ENCODE measurements at places on chromosomes 11 and 22. TPM values are rescaled to one million over a fixed set of nuclear protein-coding genes. Genes with fewer than 3 reads are reported as not detected.

DNA sequence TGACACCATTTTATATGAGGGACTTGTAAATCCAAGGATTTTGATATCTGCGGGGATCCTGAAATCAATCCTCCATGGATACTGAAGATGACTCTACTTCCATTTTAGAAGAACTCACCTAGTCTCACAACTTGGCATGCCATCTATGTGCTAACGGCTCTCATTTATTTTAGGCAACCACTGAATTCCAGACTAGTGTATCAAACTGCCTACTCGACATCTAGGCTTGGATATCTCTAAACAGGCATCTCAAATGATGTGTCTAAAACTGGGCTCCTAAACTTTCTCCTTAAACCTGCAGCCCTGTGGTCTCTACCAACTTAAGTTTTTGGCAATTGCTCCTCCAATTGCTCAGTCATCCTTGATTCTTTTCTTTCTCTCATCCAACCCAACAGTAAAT, 31.2 kb upstream of the CLNS1A start:
- H3K4me1 ChIP-seq, result no peaks in the 10 kb centered on the region
- peaks cover 26% of the 10 kb centered on the region for H3K36me3 ChIP-seq
- no peak for DNase-seq
- no peak overlapping the region for H3K4me3 ChIP-seq
- H3K27ac ChIP-seq, result no peak overlapping the region

DNA sequence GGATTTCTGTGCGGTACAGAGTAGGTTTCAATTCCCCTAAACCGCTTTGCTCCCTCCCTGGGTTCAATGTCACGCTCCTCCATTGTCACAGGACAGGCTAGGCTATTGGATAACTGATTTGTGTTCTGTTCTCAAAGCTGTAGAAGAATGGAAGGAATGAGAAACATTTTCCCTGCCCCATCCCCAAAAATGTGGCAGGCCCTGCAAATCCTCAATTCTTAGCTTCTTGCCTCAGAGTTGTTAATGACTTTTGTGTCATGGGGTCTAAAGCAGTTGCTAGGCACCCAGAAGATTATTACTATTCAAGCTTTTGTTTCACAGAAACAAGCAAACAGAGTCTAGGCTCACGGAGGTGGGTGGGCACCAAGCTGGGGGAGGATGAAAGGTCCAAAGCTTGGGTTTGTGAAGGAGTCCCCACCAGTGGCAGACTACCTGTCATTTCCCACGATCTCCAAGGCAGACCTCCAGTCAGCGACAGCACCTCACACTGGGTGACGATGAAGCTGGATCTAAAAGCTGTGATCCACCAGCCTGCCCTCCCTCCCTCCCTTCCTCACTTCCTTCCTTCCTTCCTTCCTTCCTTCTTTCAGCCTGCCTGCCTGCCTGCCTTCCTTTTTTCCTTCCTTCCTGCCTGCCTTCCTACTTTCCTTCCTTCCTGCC, 1080.2 kb downstream of the OPCML start:
- no peaks in the 10 kb centered on the region for H3K36me3 ChIP-seq
- no peak for DNase-seq
- H3K27ac ChIP-seq, result no peak overlapping the region
- H3K4me1 ChIP-seq, result no peaks in the 10 kb centered on the region
- no peak overlapping the region for H3K4me3 ChIP-seq
- no peaks in the 10 kb centered on the region for H3K27me3 ChIP-seq

DNA sequence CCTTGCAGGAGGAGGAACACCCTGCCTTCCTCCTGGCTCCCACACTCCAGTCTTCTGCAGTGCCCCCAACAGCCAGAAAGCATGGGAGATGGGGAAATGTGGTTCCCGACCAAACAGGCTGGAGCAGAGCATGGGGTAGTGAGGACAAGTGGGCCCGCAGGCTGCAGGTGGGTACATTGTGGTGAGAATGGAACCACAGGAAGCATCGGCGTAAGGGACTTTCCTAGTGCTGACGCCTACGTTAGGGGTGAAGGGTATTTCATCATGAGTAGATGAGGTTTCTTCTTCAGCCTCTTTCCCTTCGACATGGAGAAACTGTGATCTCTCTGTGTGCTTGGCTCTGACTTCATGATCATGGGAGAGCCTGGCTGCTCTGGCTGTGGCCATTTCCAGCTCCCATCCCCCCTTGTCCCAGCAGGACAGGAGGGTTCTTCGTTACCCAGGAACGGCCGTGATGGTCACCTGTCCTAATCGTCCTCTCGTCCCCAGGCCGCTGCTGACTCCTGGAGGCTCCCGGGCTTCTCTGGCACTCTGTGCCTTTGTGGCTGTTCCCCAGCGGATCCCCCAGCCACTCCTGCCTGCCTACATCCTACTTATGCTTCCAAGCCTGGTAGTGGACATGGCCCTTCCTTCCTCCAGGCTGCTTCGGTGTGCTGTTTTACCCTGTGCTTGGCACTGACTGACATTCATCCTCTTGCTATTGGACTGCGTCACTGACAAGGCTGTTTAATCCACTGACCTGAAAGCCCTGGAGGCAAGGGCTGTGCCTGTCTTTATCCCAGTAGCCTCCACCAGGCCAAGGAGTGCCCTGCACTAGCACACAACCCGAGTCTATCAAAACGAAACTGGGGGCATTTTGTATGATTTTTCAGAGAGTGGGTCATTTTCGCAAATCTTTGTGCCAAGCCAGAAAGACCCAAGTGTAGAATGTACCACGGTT, 65.2 kb upstream of the CECR2 start:
- H3K27me3 ChIP-seq, result no peaks in the 10 kb centered on the region
- no peak overlapping the region for H3K4me3 ChIP-seq
- peaks cover 5% of the 10 kb centered on the region for H3K4me1 ChIP-seq
- H3K27ac ChIP-seq, result no peak overlapping the region
- H3K36me3 ChIP-seq, result no peaks in the 10 kb centered on the region
- no peak for DNase-seq

GRCh38 chr22:46660604-46661201, 40.5 kb downstream of the GRAMD4 start:
- no peak for DNase-seq
- no peak overlapping the region for H3K4me3 ChIP-seq
- no peaks in the 10 kb centered on the region for H3K27me3 ChIP-seq
- peak overlapping the region; percentile 46 for H3K27ac ChIP-seq
- H3K36me3 ChIP-seq, result peaks cover 24% of the 10 kb centered on the region
- peaks cover 39% of the 10 kb centered on the region for H3K4me1 ChIP-seq

GRCh38 chr11:134425816-134426536, 13.9 kb upstream of the B3GAT1 start:
- no peaks in the 10 kb centered on the region for H3K4me1 ChIP-seq
- DNase-seq, result no peak
- H3K27me3 ChIP-seq, result no peaks in the 10 kb centered on the region

The LMO2 gene
- 5.9 TPM for total RNA-seq

DNA sequence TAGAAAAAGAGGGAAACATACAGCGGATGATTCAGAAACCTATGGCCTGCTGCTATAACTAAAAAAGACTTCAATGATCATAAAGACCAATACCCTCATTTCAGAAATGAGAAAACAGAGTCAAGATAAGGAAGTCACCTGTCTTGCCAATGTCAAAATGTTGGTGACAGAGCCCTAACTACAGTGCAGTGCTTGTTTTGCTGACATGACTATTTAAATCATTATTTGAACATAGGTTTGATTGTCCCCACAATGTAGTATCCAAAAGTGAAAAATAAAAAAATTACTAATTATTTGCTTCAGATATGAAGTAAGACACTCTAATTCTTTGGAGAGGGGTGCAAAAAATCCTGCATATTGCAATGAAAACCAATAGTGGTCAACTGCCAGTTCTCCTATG, 115.7 kb downstream of the SOX6 start:
- no peak for DNase-seq
- no peak overlapping the region for H3K27ac ChIP-seq
- H3K27me3 ChIP-seq, result no peaks in the 10 kb centered on the region

GRCh38 chr11:31822927-31823643, 12.0 kb upstream of the PAX6 start:
- H3K4me3 ChIP-seq, result no peak overlapping the region
- no peaks in the 10 kb centered on the region for H3K36me3 ChIP-seq
- H3K4me1 ChIP-seq, result peaks cover 14% of the 10 kb centered on the region

The BAIAP2L2 gene
- 0.33 TPM for total RNA-seq

DNA sequence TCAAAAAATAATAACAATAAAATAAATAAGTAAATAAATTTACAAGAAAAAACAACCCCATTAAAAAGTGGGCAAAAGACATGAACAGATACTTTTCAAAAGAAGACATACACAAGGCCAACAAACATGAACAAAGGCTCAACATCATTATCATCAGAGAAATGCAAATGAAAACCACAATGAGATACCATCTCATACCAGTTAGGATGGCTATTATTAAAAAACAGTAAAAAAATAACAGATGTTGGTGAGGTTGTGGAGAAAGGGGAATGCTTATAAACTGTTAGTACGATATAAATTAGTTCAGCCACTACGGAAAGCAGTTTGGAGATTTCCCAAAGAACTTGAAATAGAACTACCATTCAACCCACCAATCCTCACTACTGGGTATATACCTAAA, 44.6 kb downstream of the PRCP start:
- H3K27ac ChIP-seq, result no peak overlapping the region
- no peak for DNase-seq
- H3K36me3 ChIP-seq, result no peaks in the 10 kb centered on the region
- H3K4me3 ChIP-seq, result no peak overlapping the region
- no peaks in the 10 kb centered on the region for H3K27me3 ChIP-seq

GRCh38 chr11:21264125-21264524, 594.7 kb downstream of the NELL1 start:
- no peaks in the 10 kb centered on the region for H3K36me3 ChIP-seq
- no peak overlapping the region for H3K4me3 ChIP-seq
- DNase-seq, result no peak
- no peak overlapping the region for H3K27ac ChIP-seq
- peaks cover 3% of the 10 kb centered on the region for H3K27me3 ChIP-seq

DNA sequence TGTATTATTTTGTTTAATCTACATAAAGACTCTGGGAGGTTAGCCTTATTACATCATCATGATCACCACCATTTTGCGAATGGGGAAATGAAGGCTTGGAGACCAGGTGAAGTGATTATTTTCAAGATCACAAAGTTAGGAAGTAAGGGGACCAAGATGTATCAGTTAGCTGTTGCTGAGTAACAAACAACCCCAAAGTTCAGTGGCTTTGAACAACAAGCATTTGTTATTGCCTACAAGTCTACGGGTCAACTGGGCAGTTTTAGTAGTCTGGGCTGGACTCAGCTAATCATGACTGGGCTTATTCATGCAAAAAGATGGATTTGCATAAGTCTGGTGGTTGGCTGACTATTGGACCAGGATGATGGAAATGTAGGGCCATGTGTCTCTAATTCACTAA, 389.2 kb downstream of the MIAT start:
- H3K4me1 ChIP-seq, result no peaks in the 10 kb centered on the region
- H3K4me3 ChIP-seq, result no peak overlapping the region
- peaks cover 10% of the 10 kb centered on the region for H3K27me3 ChIP-seq
